NCI-H2081 (cell line): ENCODE measurements at places on chromosomes 5 and 9.

DNA sequence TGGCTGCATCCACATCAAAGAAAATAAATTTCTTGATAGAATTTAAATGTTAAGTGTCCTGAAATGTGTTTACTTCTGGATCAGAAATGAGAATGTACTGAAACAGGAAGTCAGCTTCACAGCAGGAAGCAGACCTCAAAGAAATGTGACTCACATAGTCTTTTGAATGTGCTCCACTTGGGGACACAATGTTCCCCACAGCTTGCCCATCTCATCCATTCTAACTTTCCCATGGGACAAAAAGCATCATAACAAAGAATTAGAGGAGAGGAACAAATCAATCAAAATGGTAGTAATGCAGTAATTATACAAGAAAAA is 85.7 kb downstream of the GRAMD2B start:
- no peak for DNase-seq

DNA sequence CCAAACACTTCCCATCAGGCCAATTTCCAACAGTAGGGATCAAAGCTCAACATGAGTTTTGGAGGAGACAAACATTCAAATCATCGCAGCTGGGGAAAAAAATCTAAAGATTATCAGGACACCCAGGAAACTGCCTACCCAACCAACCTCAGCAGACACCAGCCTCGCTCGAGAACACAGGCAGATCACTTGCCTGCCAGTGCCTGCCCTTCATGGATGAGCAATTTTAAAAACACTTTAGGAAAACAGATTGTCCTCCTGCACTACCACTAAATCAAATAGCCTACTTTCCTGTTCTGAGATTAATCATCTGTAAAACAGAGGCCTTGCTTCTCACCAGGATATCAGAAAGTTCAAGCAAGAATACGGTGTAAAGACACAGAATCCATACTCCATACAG is 14.7 kb upstream of the TMEM174 start:
- DNase-seq: no peak

GRCh38 chr9:86796666-86797065 is 150.6 kb downstream of the GAS1 start:
- no peak for DNase-seq

GRCh38 chr9:1026219-1026618 is 23.9 kb upstream of the DMRT2 start:
- DNase-seq: no peak

- no peak for DNase-seq
Measured at GRCh38 chr5:172127581-172127980, 60.4 kb downstream of the STK10 start.

DNA sequence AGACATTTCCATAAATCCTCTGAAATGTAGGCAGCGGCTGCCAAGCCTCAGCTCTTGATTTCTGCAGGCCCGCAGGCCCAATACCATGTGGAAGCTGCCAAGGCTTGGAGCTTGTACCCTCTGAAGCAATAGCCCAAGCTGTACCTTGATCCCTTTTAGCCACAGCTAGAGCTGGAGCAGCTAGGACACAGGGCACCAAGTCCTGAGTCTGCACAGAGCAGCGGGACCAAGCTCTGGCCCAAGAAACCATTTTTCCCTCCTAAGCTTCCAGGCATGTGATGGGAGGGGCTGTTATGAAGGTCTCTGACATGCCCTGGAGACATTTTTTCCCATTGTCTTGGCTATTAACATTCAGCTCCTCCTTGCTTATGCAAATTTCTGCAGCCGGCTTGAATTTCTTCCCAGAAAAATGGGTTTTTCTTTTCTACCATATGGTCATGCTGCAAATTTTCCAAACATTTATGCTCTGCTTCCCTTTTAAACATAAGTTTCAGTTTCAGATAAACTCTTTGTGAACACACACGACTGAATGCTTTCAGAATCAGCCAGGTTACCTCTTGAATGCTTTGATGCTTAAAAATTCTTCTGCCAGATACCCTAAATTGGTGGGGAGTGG is 14.4 kb upstream of the ZFR start:
- no peak for DNase-seq

- DNase-seq: no peak
Measured at GRCh38 chr9:37925006-37925405, 21.1 kb upstream of the SLC25A51 start.

- no peak for DNase-seq
Measured at GRCh38 chr9:134466869-134467616, 140.8 kb downstream of the RXRA start.

DNA sequence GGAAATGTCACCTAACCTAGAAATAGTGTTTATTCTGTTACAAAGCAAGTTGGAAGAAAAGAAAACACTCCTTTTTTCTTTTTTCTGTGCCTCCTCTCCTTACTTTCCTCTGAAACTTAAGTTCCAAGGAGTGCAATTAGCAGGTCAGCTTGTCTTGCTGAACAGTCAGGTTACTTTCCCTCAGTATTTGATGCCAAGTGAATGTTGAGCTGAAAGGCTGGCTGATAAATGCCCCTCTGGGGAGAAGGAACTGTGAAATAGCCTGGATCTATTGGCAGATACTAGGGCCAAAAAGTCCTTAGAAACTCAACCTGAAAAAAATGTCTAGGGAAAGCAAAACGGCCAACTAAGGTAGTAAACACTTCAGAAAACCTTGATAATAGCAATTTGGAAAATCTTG is 43.6 kb downstream of the GRIA1 start:
- no peak for DNase-seq

GRCh38 chr9:34454571-34455065 is 3.8 kb downstream of the FAM219A start:
- no peak for DNase-seq

DNA sequence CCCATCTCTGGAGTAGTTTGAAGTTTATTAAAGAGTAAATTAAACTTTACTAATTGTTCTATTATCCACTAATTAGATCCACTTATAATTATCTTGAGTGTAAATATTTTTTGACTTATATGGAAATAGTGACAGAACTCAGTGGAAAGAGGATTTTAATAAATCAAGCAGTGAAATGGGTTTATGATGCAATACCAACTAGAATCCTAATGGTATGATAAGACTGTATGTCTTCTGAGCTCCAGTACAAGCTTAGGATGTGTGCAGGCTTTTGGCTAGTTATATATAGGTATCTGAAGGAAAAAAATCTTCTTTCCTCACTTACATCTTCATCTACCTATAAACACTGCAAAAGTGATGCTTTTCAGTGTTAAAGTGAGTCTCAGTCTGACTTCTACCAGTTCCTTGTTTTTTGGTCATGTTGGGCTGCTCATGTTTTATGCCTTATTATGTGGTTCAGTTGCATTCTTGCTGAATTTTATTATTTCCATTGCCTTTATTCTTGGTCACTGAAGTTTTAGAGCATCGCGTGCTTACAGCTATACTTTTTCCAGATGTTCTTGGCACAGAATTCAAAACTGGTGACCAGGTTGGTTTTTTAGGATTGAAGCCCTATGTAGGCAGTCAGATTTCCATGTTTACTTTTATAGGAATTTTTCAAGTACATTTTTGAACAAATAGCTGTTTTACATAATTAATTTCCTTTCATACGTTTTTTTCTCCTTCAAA is 30.5 kb downstream of the XRCC4 start:
- DNase-seq: no peak

DNA sequence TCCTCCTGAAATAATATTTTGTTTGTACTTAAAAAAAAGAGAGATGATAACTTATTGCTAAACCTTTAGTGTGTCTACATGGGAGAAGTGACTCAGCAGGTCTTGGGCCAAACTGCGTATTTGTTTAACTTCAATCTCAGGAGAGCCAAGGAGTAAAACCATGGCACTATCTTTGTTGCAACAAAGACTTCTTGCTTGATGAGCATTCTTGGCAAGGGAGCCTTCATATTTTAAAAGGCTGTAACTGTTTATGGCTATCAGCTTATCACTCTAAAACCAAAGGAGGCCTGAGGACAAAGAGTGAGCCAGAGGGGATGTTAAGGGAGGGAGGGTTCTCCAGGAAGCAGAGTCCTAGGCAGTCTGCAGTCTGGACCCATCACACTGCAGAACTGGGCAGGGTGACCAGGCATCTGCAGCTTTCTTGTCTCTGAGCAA is 216.2 kb upstream of the S1PR3 start:
- no peak for DNase-seq

GRCh38 chr9:126131066-126132010 is 195.3 kb upstream of the MVB12B start:
- no peak for DNase-seq

- DNase-seq: no peak
Measured at GRCh38 chr5:60948738-60949137, 3.7 kb downstream of the NDUFAF2 start.

- DNase-seq: no peak
Measured at GRCh38 chr5:153896701-153897100, 142.0 kb downstream of the FAM114A2 start.

DNA sequence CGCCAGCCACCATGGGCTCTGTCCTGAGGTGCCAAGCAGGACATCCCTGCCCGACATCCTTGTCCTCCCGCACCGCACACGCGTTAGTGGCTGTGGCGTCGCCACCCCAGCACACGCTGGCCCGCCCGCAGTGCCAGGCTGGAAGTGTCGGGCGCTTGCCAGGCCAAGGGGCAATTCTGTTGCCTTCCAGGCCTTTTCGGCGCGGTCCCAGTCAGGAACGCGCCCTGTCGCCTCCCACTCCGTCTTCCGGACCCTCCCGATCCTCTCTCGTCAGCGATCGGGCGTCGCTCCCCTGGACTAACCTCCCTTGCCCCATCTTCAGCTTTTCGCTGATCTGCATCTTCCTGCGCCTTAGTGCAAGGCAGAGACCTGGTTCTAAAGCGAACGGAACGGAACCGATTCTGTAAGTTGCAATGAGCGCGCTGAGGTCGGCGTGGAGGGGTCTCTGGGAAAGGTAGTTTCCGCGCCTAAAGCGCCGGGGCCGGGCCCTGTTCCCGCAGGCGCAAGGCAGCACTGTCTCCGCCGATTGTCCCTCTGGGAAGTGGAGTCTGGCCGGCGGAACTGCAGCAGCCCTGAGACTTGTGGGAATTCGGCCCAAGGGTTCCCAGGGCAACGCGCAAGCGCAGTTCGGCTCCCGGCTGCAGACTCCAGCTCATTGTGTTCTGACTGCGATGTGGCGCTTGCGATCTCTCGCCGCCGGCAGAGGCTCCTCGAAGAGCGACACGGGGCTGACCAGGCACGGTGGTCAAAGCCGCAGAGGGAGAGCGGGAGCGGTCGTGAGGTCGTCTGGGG is at the start of gene ZNF454:
Gene ZNF454 (plus strand): TSS at position 630 of the 792 bp plus-strand sequence. CDS start 1,594 bp downstream, outside the sequence.
- no peak for DNase-seq

DNA sequence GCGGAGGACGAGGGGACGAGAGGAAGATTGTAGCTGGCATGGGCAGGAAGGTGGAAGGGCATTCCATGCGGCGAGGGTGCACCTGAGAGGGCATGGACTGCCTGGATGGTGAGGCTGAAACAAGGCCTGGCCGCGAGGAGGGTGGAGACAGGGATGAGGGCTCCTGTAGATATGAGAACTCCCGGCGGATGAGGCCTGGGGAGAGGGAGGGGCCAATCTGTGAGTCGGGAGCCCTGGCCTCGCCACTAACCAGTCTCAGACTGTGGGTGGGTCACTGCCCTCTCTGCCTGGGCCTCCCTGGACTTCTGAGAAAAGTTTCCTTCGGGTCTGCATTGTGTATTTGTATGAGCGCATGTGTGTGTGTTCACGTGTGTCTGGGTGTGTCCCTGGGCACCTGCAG is 55.4 kb downstream of the LMX1B start:
- DNase-seq: no peak

DNA sequence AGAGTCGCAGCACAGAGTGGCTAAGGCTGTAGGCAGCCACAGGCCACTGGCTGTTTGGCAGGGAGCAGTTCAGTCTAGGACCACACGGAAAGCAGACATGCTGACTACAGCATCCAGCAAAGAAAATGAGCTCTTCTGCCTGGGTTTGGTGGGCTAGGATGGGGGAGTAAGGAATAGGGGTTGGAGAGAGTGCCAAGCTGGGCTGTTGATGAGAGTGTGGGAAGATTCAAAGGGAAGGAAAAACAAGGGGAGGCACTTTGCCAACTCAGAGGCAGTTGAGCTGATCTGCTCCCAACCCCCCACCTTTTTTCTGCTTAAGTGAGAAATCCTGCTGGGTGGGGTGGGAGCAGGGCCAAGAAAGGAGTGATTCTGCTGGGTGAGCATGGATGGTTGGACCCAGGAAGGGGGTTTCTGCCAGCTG is 35.9 kb downstream of the SVEP1 start:
- DNase-seq: no peak

DNA sequence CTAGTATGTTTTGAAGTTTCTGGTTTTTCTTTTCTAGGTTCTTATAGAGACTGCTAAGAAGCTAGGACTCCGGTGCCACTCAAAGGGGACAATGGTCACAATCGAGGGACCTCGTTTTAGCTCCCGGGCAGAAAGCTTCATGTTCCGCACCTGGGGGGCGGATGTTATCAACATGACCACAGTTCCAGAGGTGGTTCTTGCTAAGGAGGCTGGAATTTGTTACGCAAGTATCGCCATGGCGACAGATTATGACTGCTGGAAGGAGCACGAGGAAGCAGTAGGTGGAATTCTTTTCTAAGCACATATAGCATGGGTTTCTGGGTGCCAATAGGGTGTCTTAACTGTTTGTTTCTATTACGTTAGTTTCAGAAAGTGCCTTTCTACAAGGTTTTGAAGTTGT is 52.2 kb downstream of the MTAP start:
- DNase-seq: no peak

DNA sequence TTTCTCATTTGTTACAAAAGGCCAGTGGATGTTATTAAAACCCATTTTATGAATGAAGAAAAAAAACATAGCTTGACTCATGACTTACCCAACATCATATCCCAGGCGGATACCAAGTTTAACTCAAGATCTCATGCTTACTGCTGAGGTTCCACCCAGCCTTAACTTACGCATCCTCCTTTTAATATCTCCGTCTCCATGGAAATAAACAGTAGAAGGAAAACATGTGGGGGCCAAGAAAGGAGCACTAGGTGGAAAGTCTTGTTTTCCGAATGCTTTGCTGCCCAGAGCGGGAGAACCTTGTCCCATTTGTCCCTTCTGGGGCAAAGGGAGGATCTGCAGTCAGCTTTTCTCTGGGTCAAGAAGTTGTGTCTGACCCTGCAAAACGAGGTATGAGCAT is 44.1 kb downstream of the ANGPTL2 start:
- no peak for DNase-seq

DNA sequence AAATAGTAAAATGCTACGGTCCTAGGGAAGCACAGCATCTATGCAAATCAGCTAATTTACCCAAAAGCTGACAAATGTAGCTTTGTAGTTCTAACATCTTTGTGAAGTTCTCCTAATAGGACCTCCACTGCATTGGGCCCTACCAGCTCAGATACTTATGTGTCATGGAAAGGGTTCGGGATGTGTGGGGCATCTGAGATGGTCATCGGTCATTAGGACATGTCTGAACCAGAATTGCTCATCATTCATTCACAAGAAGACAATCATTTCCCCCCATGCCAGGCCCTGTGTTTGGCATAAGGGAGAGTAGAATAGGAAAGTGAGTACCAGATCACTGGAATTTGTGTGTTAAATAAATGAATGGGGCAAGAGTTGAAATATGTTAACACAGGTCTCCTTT is 35.7 kb downstream of the PWWP2A start:
- DNase-seq: no peak

- DNase-seq: no peak
Measured at GRCh38 chr9:81741103-81741502, 51.8 kb upstream of the TLE1 start.

GRCh38 chr9:80699511-80699998 is 989.8 kb downstream of the TLE1 start:
- no peak for DNase-seq

- DNase-seq: no peak
Measured at GRCh38 chr5:108212775-108213346, 169.0 kb downstream of the FBXL17 start.
